ENCODE measurements at places on chromosomes 11 and 22.

DNA sequence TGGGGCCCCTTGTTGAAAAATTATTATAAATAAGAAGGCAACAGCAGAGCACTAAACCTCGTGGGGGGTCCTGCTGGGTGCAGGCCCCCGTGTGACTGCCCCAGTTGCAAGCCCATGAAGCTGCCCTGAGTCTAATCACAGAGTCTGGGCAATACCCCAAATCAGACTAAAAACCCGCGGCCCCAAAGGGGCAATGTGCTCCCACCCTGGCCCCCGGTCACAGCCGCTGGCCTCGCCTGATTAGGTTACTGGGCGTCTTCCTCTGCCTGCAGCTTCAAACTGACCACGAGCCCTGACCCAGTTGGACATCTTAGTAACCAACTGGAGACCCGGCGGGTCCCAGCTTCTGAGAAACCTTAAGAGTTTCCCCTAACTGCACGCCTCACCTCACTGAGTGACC lies 1.6 kb downstream of the CXCR5 start:
- DNase-seq, result no peak

DNA sequence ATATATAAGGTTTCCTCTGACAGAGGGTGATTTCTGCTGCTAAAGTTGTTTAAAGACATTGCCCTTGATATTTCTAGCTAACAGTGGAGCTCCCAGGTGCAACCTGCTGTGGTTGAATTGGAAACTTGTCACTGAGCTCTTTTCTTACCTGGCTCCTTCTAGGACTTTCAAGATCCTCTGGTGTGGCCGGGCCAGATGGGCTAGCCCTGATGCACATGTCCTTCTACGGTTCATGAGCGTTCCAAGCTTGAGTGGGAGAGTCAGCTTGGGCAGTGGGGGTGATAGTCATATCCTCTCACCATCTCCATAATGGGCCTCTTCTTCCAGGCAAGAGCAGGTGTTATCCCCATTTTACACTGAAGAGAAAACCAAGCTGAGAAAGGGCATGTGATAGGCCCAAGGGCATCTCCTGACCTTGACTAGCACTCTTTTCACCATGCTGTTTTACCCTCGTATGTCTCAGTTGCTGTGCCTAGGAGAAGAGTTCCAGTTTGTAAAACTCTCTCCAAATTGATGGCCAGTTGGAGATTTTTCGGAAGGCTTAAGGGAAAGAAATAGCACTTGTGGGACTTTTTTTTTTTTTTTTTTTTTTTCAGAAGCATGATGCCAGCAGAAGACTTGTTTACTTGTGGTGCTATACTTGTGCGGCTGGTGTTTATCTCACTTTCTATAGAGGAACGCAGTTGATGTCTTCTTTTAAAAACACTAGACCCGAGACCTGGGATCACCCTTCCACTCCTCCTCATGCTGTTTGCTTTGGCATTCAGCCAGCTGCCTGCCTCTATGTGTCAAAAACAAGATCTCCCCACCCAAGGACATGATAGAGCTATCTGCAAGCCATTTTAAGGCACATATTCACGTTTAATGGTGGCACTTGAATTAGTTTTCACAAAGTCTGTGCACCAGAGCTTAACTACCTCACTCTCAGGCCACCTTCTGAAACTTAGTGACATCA lies 32.6 kb downstream of the TEAD1 start:
- no peak for DNase-seq

DNA sequence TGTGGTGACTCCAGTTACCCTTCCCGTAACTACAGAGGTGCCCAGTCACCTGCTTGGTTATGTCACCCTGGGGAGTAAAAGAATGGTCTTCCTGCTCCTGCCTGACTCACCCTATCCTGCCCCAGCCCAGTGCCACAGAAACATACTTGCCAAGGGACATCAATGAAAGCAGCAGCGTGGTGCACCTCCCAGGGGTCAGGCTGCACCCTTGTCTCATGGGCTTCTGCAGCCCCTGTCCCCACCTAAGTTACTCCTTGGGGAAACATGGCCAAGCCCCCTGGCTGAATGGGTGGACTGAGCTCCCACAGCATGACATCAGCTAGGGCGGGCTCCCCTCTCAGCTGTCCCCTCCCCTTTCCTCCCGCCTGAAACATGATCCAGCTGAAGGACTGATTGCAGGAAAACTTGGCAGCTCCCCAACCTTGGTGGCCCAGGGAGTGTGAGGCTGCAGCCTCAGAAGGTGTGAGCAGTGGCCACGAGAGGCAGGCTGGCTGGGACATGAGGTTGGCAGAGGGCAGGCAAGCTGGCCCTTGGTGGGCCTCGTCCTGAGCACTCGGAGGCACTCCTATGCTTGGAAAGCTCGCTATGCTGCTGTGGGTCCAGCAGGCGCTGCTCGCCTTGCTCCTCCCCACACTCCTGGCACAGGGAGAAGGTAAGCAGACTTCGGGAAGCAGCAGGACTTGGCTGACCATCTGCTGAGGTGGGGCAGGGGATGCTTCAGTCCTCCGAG lies at the start of gene HTR3A:
Gene HTR3A (plus strand): TSS at position 368 of the 730 bp plus-strand sequence. CDS start 218 bp downstream, at position 586.
- no peak for DNase-seq

DNA sequence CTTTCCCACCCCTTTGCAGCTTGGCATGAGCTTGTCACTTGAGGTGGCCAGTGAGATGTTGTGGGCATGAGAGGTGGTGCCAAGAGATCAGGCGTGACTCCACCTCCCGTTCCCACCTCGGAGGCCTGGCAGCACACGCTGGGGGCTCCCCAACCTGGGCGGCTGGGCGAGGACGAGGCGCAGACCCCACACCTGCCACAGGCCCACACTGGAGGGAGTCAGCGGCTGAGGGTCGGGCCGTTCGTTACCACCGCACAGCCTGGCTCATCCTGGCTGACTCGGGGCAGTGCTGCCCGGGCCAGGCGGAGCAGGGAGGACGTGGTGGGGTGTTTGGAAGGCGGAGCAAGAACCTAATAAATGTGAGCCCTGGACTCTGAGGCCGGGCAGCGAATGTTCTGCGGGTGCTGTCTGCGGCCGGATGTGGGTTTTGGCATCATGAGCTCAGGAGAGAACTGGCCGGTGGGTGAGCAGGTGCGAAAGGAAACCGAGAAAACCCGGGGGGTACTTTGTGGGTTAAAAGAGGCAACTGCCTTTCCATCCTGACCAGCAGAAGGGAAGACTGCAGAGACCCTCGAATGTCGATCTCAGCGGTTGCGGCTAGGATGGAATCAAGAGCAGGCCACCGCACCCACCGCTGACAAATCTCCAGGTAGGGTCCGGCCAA lies 10.2 kb upstream of the IFITM3 start:
- no peak for DNase-seq

DNA sequence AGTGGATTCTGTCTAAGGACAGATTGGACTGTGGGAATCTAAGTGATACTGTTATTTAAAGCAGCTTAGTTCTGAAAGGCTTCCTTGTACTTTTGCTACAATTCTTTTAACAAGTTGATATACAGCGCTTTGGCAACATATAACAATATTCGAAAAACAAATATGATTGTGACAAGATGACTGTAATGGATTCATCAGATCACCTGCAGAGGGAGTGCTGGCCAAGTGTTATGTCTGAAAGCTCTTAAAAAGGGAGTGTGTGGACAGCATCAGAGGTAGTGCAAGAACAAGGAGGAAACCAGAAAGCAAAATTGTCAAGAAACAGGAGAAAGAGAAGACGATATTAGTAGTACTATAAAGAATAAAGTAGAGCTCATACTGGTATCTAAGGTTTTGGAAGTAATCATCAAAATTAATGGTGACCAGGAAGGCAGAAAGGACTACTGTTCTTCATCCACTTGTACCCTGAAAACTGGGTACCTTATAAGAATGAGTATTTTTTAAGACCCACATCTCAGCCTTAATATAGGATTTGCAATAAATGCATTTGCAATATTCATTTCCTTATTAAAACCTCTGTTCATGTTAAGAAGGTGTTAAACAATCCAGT lies 1112.0 kb upstream of the CCDC90B start:
- no peak for DNase-seq

DNA sequence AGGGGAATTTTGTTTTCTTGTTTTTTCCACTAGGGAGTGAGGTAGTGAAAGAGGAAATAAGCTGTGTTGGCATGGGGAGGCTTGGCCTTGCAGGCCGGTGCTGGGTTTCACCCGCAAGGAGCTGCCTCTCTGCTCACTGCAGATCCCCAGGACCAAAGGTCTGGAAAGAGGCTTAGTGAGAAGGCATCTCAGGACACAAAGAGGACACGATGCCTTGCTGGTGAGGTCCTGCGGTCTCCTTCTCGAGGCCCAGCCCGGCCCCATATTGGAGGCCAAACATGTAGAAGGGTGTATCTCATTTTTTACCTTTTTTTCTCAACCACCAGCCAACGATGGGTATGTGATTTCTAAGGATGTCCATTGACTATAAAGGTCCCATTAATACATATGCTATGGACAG lies 17.6 kb downstream of the TIMP3 start:
- no peak for DNase-seq

DNA sequence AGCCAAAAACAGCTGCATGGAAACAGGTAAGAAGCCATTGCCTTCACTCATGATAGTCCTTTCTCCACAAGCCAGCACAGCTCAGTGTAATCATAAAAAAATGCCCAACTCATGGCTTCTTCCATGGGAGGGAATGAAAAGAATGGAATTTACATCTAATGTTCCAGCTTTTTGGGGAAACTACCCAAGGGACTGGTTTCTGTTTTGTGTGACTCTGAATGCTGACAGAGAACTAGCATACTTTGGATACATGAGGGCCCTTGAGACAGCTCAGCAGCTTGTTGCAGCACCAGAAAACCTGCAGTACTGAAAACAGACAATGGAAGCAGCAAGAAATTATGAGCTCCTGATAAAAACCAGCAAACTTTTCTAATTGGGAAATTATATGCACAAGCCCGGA lies 24.2 kb upstream of the HORMAD2 start:
- no peak for DNase-seq

DNA sequence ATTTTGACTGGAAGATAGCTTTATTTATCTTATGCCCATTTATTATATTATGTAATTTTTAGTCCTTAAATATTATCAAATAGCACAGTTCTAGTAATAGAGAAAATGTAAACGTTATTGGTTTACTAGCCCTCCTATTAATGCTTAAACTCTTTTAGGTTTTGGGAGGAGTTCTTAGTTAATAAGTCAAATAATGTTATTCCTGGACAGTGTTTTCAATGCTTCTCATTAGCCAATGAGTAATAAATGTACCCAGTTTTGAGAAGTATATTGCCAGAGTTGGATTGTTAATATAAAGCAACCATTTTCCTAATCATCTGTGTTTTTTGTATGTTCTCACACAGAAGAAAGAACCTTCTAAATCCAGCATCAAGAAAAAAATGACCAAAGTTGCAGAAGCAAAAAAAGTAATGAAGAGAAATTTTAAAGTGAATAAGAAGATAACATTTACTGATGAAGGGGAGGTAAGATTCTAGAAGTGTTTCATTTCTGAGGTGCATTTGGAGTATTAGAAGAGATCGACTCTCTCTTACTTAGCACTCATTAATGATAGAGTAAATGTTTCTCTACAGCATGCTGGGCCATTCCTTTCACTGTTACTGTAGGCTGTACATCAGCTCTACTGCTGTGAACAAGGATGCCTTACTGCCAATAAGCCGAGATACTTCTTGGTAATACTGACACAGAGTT lies 173.4 kb downstream of the DDX10 start:
- no peak for DNase-seq

- no peak for DNase-seq
These were observed 4.2 kb downstream of the TTLL8 start for GRCh38 chr22:50053861-50054260.

DNA sequence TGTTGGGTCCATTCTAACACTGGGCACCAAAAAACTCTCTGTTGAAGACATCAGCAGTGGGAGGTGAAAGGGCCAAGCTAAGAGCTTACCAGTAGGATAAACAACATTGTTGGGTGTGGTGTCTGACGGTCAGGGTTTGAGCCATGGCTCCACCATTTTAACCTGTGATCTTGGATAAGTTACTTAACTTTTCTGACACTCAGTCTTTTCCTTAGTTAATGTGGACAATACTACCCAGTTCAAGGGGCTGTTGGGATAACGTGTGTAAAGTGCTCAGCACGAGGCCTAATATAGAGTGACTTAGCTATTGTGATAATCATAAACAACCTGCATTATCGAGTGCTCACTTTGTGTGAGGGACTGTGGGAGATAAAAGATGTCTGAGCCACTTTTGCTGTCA lies 6.1 kb downstream of the UCP3 start:
- DNase-seq, result no peak
